SK-MEL-5 (cell line): ENCODE measurements at places on chromosomes 13 and 19.
A peak's percentile ranks its signal among the peaks of the same experiment; 100 is the strongest.

DNA sequence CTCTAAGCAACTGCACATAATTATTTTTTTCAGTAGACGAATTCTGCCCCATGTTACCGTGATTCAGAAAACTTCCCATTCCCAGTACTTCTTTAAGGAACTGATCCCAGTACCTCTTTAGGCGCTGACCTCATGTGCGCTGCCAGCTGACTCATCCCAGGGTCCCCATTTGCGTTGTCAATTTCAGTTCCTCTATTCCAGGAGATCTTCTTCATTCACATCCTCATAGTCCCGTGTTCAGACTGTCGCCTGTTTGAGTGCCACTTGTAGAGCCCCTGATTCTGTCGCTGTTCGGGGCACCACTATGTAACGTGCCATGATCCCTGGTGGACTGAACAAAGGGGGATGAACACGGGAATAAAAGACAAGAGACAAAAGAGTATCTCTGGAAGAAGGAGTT, 16.4 kb downstream of the FPR3 start:
- no peak for DNase-seq

- no peak for DNase-seq
Measured at GRCh38 chr19:7655581-7655980, 13.3 kb upstream of the RETN start.

DNA sequence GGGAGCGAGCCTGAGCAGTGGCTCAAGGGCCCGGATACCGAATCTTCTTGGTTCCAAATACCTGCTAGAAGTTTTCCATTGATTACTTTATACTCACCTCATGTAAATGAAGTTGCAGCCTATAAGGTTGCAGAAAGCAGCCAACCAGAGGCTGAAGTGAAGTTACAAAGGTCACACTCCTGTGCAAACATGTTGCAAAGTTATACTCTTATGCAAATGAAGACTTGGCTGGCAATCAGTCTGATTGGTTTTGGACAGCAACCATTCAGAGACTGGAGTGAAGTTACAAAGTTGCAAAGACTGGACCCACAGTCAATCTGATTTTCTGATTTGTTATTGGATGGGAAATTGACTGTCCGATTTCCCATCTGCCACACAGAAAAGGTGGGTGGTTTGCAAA, 152.5 kb downstream of the GGACT start:
- no peak for DNase-seq

GRCh38 chr13:31761951-31762350, 22.6 kb downstream of the RXFP2 start:
- no peak for DNase-seq

DNA sequence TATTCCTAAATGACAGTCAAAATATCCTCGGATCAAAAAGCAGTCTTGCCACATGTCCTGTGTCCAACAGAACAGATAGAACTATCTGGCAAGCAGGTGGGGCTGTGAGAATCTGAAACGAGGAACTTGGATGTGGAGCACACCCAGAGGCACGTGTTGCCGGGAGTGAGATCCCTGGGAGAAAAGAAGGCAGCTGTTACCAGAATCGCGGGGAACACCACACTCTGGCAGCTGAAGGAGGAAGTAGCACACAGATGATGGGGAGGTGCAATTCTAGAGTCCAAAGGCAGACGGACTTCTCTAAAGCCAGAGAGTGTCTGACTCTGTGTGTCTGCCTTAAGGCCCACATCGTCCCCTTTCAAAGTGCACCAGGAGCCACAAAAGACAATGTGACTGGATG, 22.3 kb downstream of the SLC7A1 start:
- DNase-seq = no peak

DNA sequence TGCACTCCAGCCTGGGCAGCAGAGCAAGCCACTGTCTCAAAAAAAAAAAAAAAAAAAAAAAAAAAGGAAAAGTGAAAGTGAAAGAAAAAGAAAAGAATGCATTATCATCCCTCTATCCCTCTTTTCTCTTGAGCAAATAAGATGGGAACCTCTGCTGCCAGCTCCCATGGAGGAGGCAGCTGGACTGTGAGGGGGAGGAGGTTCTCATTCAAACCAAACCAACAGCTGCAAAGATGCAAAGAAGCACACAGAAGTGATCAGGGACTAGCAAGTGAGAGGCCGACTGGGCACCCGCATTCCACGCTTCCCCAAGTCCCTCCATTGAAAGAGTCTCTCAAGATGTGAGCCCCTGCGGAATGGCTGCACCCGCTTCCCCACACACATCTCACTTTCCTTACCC, 63.5 kb downstream of the TSHZ3 start:
- DNase-seq = no peak

DNA sequence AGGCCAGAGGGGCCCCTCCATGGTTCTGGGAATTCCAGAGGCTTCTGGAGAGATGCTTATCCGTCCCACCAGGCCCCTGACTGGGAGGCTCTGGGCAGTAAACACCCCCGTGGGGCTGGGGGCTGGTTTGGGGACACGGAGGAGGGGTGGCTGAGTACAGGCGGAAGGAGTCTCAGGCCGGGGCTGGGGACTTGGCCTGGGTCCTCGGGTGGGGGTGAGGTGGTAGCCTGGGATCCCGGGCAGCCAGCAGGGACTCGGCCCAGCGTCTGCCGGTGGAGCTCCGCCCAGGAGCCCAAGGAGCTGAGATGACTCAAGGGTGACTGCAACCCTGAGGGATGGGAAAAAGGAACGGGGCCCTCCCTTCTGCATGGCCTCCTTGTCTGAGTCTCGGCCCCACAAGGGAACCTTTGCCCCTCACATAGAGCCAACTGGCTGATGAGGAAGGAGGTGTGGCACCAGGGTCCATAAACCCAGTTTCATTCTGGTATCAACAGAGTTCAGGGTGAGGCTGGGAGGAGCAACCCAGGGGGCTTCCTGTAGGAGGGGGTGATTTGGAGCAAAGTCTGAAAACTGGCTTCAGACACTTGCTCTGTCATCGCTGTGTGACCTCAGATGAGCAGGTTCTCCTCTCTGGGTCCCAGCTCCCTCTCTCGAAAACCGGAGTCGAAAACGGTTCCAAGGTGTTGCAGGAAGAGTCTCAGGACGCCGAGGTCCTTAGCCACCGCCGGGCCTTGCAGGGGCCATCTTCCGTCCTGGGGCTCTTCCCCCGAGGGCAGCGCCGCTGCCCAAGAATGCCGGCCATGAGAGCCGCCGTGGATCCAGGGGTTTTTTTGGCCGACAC, 809 bp downstream of the MISP start:
- DNase-seq = no peak

DNA sequence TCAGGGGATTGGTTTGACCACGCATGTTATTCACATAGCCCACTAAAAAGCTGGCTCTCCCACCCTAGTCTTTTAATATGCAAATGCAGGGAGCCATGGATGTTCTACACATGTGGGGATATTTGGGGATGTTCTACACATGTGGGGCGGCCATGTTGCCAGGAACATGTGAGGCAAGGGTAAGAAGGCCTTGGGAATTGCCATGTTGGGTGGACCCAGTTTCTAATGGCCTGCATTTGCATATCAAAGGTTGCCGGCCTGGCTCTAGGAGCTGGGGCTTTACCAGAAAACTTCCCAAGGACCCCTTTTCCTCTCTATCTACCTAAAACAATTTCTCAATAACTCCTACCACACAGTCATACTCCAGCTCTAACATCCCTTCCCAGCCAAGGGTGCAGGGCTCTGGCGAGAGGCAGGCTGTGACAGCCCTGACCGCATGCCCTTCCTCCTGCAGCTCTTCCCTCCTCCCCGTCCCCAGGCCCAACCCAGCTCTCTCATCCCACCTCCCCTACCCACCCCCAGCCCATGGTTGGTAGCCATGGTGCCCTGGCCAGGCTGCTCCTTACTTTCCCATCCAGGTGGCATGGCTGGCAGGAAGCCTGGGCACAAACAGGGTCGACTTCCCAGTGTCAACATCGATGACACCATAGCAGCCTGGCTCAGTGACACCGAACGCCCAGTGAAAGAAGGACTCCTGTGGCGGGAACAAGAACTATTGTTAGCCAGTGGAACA, 11.0 kb downstream of the PEPD start:
- no peak for DNase-seq

GRCh38 chr13:27283906-27284493, 13.4 kb downstream of the RASL11A start:
- peak; percentile 64 for DNase-seq

GRCh38 chr19:33691736-33692135, 70.0 kb downstream of the CHST8 start:
- DNase-seq = no peak

DNA sequence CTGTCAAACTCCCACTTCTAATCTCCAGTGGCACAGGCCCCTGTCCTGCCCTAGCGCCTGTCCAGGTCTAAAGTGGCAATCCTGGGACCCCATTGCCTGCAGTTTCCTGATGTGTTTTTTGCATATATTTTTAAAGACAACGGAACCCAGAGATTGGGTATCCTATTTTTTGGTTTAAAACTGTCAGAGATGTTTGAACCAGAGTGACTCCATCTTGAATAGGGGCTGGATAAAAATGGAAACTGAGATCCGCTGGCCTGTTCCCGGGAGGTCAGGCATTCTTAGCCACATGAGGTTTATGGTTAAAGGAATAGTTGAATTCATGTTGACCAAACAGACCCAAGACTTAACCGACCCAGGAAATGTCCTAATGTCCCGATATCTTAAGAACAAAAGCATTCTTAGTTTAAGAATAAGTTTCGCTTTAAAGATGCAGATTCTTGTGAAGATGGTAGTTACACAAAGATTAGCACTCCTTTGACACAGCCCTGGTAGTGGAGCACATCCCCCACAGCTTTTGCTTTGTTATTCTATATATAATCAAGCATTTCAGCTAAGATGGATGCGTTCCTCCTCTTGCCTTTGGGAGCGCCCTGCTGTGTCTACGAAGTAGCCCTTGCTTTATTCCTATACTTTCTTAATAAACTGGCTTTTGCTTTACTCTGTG, 332.1 kb downstream of the UQCRFS1 start:
- DNase-seq = no peak

- no peak for DNase-seq
Measured at GRCh38 chr13:99339736-99340397, 32.7 kb upstream of the GPR183 start.

DNA sequence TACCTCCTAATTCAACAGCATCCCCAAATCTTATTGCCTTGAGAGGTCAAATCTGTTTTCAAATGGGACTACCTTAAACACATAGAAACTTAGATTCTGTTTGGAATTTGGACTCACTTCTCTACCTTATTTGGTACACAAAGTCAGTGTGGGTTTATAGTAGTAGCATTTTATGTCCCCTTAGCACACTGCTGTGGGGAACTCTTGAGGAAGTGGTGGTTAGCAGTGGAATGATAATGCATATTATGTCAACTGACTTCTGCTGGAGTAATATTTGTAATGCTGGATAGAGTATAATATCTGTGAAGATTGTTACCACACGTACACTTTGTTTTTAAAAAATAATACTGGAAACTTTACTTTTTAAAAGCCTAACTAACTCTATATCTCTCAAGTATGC, 386.3 kb downstream of the NDFIP2 start:
- no peak for DNase-seq

DNA sequence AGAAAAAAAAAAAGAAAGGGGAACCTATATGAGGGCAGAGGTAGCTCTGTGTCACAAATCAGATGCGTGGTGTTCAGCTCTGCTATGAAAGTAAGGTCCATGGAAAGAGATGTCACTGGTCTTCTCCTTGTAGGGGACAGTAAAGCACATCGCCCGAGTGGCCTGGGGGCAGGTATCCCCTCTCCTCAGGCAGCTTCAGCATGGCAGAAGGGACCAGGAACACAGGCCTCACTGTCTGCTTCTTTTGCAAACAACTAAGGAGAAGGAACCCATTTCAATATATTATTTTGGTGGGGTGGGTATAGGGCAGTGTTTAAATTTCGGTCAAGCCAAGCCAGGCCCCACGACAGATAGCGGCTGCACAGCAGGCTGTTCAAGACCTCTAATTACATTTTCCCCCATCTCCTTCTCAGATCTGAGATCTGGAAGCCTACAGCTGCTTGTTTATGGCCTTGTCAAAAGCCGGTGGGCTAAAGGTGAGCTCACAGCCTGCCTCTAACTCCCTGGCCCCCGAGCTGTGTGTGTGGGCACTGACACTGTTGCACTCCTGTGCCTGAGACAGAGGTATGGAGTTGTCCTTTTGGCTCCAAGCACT, 72.8 kb downstream of the HSPH1 start:
- DNase-seq = no peak

DNA sequence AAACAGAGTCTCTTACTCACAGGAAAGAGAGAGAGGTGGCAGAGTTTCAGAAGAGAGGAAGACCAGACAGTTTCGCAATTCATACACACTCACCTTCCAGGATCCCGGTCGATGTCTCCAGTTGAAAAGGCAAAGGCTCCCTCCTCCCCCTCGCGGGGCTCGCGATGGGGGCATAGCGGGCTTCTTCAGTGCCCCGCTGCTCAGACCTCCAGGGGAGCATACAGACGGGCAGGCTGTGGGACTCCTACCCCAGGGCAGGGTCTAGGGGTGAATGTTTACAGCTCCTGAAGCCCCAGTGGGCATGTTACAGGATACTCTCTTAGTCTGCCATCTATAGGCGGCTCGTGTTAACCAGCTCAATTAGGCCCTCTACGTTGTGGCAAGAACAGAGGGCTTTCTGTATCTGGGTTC, 139.2 kb downstream of the SLITRK5 start:
- peak; percentile 54 for DNase-seq

GRCh38 chr19:14248578-14249011, 42.6 kb upstream of the ADGRL1 start:
- DNase-seq = peak; percentile 40

- no peak for DNase-seq
Measured at GRCh38 chr19:39270036-39270871, 2.1 kb downstream of the IFNL2 start.

DNA sequence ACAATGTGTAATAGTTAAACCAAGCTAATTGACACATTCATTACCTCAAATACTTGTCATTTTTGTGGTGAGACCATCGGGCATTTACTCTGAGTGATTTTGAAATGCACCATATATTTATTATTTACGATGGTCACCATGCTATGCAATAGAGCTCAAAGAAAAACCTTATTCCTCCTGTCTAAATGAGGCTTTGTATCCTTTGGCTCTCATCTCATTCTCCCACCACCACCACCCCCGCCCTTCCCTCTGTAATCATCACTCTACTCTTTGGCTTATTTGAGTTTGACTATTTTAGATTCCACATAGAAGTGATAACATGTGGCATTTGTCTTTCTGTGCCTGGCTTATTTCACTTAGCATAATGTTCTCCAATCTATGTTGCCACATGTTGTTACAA, 124.9 kb downstream of the CYSLTR2 start:
- DNase-seq = peak; percentile 49

DNA sequence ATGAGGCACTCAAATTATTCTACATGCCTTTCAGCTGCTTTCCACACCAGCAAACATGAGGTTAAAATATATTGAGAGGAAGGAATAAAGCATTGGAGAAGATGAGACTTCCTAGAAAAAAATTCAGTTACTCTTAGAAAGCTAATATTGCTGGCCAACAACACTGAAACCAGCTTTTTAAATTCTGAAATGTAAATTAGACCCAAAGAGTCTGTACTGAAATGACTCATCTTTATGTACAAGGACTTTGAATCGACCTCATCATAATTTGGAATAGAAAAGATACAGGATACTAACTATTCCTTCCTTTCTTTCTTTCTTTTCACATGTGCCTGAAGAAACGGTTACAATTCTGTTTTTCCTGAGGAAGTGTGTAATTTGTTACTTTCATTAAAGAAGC, 6.5 kb upstream of the HSPH1 start:
- DNase-seq = no peak
